ENCODE measurements at places on chromosomes 3 and 15. TPM values are rescaled to one million over a fixed set of nuclear protein-coding genes. Genes with fewer than 3 reads are reported as not detected.

Gene RBPMS2
- not detected for total RNA-seq

Gene PAK6
- 0.16 TPM for total RNA-seq

Gene CLDN16
- total RNA-seq = not detected

Gene CD86
- total RNA-seq = not detected

Gene NPAP1
- under 0.01 TPM for total RNA-seq

Gene NEK4
- 23.4 TPM for total RNA-seq

Gene NMNAT3
- 0.60 TPM for total RNA-seq

Gene SSUH2
- not detected for total RNA-seq

Gene ADCY5
- 0.16 TPM for total RNA-seq

Gene KLHL40
- not detected for total RNA-seq

Gene TUSC7
- total RNA-seq = not detected

Gene PDIA3
- total RNA-seq = 95.7 TPM

Gene HTR3E
- not detected for total RNA-seq

All from bronchial smooth muscle cell (primary cell).